ENCODE measurements at places on chromosomes 11 and 22.
A peak's percentile ranks its signal among the peaks of the same experiment; 100 is the strongest.

- DNase-seq: no peak
Observed at GRCh38 chr22:46149512-46150033, 753 bp upstream of the PPARA start.

GRCh38 chr11:72039031-72039855, 40.5 kb downstream of the IL18BP start:
- DNase-seq: no peak

DNA sequence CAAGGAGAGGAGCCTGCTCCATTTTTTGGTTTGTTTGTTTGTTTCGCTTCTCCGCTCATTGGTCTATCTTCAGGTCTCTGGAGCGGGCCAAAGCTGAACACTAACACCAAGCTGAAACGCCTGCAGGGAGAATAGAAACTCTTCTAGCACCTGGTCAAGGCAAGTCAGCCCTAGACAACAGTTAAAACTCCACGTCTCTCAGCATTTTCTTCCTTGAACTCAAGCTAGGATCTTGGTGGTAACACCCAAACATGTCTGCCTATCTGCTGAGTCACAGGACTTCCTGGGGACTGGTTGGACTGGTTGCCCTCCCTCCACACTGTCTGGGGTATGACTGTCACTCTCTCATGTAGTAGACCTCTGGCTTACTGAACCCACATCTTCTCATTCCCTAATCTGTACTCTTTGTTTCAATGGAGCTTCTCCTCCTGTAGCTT, 23.9 kb upstream of the RBFOX2 start:
- DNase-seq: no peak

GRCh38 chr11:75516886-75517285, 8.9 kb downstream of the GDPD5 start:
- DNase-seq: no peak

- DNase-seq: no peak
Observed at GRCh38 chr11:65205602-65205967, 23.9 kb downstream of the CAPN1 start.

- DNase-seq: no peak
Observed at GRCh38 chr11:104098132-104098531, 61.7 kb downstream of the DDI1 start.

DNA sequence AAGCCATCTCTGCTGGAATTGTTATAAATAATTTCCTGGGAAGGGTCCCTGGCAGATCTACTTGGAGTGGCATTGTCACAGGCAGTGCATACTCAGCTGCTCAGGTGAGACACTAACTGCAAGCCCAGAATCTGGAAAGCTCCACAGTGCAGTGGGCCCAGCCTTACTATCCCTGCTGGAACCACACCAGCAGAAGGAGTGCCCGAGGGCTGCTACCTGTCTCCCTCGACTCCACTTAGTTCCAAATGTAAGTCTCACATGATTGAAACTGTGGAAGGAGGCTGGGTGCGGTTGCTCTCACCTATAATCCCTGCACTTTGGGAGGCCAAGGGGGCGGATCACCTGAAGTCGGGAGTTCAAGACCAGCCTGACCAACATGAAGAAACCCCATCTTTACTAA, 14.3 kb upstream of the SYVN1 start:
- DNase-seq: no peak

DNA sequence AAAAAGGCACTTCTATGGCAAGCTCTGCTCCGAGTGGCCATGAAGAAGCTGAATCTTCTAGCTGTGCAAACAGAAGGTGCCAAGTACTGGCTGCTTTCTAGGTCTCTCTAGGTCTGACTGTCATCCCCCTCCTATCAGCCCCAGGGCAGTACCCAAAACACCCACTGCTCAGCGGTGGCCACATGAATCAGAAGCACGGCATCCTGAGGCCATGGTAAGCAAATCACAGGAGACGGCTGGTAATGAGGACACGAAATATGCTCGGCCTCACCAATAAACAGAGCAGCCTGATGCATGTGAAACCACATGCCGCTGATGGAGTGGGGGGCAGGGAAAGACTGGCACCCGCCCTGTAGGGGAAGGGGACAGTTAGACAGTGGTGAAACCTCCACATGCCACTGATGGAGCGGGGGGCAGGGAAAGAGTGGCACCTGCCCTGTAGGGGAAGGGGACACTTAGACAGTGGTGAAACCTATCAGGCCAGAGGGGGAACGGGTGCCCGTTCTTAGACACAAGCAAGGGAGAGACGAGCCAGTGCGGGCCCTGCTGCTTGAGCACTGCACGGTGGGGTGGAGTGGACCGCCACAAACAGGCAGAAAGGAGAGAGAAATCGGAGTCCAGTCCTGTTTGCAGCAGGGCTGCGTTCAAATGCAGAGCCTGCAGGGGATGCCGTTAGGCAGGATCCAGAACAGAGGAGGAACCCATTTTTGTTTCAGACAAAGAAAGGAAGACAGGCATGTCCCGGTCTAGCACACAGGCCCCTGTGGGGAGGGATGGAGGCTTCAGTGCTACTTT, 29.9 kb upstream of the MOB2 start:
- DNase-seq: no peak

DNA sequence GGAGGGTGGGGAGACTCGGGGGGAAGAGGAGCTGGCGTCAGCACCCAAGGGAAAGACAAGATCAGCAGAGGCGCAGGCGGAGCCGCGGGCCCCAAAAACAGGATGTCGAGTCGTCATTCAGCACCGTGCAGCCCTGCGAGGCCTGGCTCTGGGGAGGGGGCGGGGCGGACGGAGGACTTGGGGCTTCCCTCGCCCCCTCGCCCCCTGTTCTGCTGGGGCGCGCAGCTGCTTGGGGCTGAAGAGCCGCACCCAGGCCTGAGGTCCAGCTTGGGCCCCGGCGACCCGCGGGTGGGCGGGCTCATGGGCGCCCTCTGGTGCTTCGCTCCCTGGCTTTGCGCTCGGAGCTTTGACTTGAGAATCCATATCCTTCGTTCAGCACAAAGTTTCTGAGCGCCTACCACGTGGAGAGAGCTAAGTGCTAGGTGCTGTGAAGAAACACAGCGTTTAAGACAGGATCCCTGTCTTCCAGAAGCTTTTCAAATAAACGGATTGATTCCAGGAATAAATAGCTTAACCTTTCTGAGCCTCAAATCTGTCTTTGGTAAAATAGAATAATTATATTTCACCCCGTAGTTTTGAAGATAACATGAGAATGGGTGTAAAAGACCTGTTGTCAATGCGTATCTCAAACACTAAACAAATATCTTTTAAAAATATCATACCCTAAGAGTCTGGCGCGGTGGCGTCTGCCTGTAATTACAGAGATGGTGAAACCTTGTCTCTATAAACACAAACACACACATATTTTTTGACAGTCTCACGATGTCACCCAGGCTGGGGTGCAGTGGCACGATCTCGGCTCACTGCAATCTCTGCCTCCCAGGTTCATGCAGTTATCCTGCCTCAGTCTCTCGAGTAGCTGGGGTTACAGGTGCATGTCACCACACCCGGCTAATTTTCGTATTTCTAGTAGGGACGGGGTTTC, 929 bp upstream of the RHOG start:
- peak; percentile 76 for DNase-seq
